Esophagus mucosa (tissue), 1 donor: ENCODE measurements at places on chromosomes 3 and 15.
A peak's percentile ranks its signal among the peaks of the same experiment; 100 is the strongest.

- no peak for ATAC-seq
Observed at GRCh38 chr3:126501736-126502135, 15.8 kb downstream of the UROC1 start.

- no peak for ATAC-seq
Observed at GRCh38 chr15:90782442-90782841, 65.3 kb downstream of the BLM start.

DNA sequence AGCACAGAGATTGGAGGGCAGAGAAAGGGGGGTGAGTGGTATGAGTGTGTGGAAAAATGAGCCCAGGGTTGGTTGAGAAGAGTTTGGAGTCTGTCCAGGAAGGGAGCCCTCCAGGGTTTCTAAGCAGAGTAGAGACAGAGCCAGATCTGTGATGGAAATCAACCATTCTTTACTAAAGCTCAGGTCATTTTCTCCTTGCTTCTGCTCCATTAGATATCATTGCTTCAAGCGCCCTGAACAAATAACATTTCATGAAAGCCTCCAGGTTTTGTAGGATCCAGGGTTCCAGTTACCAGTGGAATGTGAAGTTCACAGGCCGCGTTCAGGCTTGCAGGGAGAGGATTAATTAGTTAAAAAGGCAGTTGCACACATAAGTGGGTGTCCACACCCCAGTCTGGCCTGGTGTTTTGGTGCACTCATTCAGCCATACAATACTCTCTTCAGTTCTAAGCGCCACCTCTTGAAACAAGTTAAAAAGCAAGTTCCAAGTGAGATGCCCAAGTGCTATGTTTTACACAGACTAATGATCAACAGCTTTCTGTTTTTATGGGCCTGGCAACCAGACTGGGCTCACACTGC lies 16.4 kb upstream of the BOC start:
- peak; percentile 86 for ATAC-seq

GRCh38 chr3:148815316-148816110 lies 12.1 kb upstream of the CPB1 start:
- no peak for ATAC-seq

DNA sequence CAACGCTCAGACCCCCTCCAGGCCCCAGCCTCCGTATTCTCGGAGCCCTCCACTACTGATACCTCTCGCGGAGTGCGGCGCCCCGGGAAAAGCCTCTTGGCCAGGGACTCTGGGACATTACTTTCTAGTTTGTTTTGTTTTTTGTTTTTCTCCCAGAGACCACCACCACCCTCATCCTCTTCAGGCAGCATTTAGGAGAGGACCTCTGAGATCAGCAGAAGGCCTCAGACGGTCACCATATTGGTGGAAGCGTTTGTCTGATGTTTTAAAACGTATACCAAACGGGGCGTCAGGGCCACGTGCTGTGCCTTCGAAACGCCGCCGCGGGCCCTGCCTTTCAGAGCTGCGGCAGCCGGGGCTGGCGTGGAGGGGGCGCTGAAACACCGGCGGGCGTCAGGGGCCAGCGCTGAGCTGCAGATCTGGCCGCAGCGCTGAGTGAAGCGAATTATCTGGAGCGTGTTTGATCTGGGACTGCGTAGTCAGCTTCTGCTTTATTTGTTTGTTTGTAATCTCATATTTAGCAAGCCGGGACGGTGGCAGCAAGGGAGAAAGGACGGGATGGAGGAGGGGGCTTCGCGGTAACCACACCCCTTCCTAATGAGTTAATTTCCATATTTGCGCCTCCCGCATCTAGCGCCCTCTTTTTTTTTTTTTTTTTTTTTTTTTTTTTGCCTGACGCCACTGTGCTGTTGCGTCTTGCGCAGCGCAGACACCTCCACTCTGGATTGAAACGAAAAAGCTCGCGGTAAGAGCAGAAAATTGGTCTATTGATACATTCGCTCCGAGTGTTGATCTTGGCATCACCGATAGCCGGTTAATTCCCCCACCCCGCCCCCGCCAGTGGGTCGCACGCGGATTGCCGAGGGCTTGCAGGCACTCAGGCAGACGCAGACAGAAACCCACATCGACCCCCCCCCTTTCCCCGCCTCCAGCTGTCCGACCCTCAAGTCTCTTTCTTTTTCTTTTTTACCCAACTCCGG lies 14.9 kb downstream of the SOX2 start:
- peak; percentile 23 for ATAC-seq

- no peak for ATAC-seq
Observed at GRCh38 chr3:72196377-72196929, 411.5 kb upstream of the PROK2 start.
